ENCODE measurements at places on chromosomes 12 and 14.

DNA sequence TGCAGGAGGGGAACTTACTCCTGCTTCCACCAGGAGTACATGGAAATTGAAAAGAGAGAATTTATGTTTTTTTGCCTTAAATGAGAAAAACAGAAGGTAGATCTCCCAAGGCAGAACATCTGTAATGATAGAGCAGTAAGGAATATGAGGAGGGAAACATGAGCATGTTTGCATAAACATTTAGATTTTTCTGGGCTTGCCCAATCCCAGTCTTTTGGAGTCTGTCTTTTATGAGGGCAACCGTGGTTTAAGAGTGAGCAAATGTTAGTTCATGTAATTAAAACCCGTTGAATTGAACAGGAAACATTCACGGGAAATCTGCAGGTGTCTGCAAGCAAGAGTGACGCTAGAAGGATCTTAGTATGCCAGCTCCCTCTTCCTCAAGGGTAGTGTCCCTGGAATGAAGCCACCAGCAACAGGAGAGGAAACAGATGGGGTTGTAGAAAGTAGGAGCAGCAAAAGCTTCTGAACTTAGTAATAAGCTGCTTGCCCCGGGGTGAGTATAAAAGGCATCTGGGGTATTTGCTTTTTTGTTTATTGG is 79.3 kb downstream of the ARF6 start:
- no peak for DNase-seq

DNA sequence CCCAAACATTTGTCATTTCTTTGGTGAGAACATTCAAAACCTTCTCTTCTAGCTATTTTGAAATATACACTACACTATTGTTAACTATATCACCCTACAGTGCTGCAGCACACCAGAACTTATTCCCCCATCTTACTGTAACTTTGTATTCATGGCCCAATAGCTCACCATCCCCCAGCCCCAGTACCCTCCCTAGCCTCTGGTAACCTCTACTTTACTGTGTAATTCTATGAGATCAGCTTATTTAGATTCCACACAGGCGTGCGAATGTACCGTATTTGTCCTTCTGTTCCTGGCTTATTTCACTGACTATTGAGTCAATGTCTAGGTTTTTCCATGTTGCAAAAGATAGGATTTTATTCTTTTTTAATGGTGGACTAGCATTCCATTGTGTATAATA is 469.0 kb downstream of the TMEM132D start:
- DNase-seq = no peak

- no peak for DNase-seq
Measured at GRCh38 chr12:12447837-12448236, 91.0 kb downstream of the BORCS5 start.

DNA sequence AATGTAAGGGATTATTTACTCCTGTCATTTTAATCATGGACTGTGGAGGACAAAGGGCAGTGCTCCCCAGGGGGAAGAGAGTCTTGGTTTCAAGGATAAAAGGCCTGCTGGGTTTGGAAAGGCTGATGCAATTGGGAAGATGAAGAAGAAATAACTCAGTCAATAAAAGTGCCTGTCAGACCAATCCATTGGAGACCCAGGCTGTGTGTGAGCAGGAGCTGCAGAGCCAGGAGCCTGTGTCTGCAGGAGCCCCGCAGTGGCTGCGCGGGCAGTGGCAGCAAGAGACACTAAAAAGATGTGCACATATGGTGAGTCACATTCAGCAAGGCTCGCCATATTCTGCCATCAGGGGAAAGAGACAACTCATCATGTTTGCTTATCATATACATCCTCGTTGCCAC is 90.4 kb downstream of the CRACR2A start:
- DNase-seq = no peak

GRCh38 chr12:81518638-81519037 is 240.5 kb downstream of the PPFIA2 start:
- no peak for DNase-seq

DNA sequence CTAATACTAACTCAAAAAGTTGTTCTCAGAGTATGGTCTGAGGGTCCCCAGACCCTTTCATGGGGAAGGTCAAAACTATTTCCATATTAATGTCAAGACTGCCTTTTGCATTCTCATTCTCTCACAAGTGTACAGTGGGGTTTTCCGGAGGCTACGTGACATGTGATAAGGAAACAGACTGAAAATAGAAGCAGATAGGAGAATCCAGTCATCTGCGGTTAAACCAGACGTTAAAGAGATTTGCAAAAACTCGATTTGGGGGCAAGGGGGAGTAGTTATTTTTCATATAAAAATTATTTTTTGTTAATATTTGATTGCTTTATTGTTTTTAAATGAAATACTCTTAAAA is 1.0 kb upstream of the NAP1L1 start:
- peak; percentile 40 for DNase-seq

GRCh38 chr12:100681074-100681473 is 107.6 kb downstream of the GAS2L3 start:
- DNase-seq = no peak

DNA sequence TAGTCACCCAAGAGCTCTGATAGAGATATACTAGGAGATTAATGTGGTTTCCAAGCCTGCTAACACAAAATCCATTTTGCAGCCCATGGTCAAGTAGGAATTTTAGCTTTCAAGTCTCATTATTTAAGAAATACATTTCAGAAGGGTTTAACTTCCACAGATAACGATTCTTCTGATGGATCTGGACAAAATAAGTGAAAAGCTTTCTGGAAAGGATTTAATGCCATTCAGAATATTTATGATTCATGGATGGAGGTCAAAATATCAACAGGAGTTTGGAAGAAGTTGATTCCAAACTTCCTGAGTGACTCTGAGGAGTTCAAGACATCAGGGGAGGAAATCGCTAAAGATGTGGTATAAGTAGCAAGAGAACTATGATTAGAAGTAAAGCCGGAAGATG is 214.6 kb downstream of the ATXN7L3B start:
- no peak for DNase-seq

- DNase-seq = no peak
Measured at GRCh38 chr12:90216815-90217214, 508.2 kb upstream of the ATP2B1 start.

DNA sequence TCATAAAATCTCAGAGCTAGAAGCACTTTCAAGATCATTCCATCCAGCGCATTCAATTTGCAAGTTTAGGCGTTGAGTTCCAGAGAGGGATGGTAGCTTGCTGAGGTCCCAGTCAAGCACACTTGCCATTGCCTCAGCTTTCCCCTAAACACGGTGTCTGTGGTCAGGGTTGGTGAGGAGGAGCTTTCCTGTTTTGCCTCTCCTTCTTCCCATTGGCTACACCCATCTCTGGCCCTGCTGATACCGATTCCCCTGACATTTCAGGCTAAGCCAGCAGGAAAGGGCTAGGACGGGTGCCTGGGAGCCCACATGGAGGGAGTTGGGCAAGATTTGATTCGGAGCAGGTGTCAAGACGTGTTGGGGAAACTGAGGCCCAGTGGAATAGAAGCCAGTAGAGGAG is 9.1 kb downstream of the NFATC4 start:
- no peak for DNase-seq

GRCh38 chr12:85441025-85441424 is 161.0 kb downstream of the ALX1 start:
- DNase-seq = no peak

- DNase-seq = no peak
Measured at GRCh38 chr14:104898870-104899510, 25.7 kb upstream of the PLD4 start.

DNA sequence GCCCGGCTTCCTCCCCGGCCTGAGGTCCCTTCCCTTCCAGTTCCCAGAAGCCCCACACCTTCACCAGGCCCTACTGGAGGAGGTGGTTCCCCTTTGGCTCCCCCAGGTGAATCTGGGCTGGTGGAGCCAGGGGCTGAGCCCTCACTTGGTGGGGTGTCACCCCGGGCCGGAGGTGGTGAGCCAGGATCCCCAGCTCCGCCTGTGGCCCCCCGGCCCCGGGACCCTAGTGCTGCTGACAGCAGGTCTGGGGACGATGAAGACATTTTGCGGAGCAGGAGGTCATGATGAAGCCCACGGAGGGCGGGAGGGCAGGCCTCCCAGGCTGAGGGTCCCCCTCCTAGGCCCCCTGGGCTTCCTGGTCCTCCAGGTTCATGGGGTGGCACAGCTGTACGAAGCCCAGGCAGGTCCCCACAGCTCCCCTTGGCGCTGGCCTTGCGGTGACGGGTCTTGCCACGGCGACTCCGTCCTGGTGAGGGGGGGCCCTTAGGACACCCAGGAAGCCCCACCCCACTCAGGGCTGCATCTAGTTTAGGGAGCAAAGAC is 16.6 kb downstream of the MAP3K12 start:
- no peak for DNase-seq

DNA sequence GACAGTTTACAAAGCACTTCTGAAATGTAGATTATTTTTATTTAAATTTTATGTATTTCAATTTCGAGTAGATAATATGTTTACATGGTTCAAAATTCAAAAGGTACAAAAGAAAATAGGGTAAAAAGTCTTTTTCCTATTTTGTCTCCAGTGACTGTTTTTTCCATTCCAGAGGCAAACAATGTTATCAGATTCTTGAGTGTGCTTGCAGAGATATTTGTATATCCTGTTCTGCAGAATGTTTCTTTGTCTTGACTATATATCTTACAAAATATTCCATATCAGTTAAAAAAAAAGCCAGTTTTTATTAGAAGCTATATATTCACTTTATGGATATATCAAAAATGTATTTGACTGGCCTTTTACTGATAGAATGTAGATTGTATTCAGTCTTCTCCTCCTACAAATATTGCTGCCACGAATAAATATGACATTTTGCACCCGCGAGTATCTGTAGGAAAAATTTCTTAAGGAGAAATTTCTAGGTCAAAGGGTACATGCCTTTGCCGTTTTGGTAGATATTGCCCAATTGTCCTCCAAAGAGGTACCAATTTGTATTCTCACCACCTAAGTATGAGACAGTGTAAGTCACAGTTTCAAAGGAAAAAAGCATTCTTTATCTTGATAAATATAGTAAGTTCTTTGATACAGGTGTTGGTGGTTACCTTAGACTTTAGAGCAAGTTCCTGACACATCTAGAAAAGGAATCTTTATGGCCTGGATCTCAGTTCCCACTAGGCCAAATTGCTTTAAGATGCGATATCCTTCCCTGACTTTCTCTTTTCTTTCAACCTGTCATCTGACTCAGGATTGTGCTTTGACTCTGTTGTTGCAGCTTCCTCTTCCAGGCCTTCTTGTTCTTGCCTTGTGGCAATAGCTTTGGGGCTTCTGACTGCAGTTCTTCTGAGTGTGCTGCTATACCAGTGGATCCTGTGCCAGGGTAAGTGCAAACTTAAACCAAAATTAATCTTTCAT is 2.3 kb downstream of the KLRG1 start:
- DNase-seq = no peak

- no peak for DNase-seq
Measured at GRCh38 chr12:2562400-2562799, 232.4 kb upstream of the FKBP4 start.

- DNase-seq = no peak
Measured at GRCh38 chr14:103056322-103057027, 874 bp downstream of the CDC42BPB start.
